Activated CD4-positive, CD25-positive, alpha-beta regulatory T cell treated with anti-CD3 and anti-CD28 coated beads, Interleukin-2, amount 50 U/mL, for 24 hours (primary cell): ENCODE measurements at places on chromosomes 6 and 20.

DNA sequence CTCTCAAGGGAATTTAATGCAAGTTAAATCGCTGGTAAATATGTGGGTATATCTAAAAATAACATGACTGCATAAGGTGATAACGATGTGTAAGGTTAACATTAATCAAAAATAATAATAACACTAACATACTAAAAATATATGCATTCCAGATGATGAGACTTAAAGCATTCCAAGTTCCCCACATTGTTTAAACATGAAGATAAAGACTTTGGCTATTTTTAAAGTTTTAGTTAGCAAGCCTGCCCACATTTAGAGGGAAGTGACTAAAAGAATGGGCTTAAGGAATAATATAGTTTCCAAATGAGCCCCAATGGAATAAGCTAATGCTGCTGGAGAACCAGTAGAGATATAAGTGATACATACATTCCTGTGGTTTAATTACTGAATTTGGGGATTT lies 941.3 kb downstream of the TBC1D32 start:
- ATAC-seq: no peak

DNA sequence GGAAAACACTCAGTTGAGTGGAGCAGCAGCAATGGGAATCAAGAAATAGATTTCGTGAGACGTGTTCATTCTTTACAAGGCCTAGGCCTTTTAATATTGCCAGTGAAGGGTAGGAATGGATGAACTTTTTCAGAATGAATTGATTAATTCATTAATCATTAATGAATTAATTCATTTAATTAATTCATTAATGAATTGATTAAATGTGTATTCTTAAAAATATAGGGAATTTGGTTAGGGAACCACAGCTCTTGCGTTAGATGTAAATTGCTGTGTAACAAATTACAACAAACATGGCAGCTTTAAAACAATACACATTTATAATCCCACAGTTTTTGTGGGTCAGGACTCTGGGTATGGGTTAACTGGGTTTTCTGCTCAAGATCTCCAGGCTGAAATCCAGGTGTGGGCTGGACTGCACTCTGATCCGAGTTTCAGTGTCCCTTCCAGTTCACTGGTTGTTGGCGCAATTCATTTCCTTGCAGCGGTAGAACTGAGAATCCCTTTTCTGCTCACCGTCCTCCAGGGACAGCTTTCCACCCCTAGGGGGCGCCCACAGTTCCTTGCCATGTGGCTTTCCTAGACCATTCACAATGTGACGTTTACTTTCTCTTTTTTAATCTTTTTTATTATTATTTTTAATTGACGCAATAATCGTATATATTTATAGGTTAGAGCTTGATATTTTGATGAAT lies 32.8 kb upstream of the BCAS1 start:
- no peak for ATAC-seq

DNA sequence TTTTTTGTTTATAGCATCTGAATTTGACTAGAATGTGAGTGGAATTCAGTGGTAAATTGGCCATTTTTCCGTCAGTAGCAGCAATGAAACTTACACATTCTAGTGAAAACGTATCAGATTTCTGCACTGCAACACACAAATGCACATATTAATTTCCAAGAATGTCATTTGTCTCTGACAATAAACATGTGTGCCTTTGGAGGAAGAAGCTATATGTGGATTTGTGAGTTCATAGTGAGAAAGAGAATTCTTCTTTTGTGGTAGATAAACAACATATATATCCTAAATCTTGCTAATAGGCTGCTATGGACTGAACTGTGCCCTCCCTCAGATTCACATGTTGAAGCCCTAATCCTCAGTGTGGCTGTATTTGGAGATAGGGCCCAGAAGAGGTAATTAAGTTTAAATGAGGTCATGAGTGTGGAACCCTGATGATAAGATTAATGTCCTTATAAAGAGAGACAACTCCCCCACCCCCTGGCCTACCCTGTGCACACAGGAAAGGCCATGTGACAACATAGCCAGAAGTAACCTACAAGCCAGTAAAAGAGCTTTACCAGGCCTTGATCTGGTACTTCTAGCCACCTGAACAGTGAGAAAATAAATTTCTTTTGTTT lies 200.2 kb upstream of the EYA4 start:
- ATAC-seq: no peak

GRCh38 chr20:45798935-45799642 lies 7.3 kb downstream of the DNTTIP1 start:
- ATAC-seq: peak; percentile 85

- ATAC-seq: no peak
Measured at GRCh38 chr6:111423960-111424846, 58.8 kb downstream of the REV3L start.

DNA sequence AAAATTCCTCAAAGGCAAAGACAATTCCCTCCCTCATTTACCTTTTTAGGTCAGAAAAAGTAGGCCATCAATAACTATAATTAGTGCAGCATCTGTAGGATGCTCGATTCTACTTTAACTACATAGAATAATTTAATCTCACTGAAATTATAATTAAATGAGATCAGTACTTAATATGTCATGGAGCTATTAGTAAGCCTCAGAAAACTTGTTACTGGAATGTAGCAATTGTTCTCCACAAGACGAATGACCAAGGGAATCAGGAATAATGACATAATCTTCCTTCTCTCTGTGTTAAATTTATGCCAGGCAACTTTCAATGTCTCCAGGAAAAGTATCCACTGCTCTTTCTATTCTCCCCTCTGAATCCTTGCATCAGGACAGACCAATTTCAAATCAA lies 34.1 kb downstream of the SESN1 start:
- ATAC-seq: no peak

GRCh38 chr20:3658716-3659491 lies 4.3 kb downstream of the GFRA4 start:
- ATAC-seq: peak; percentile 60

GRCh38 chr6:16316741-16317251 lies 78.4 kb downstream of the GMPR start:
- no peak for ATAC-seq

GRCh38 chr20:32528905-32529670 lies 56.0 kb downstream of the NOL4L start:
- no peak for ATAC-seq

DNA sequence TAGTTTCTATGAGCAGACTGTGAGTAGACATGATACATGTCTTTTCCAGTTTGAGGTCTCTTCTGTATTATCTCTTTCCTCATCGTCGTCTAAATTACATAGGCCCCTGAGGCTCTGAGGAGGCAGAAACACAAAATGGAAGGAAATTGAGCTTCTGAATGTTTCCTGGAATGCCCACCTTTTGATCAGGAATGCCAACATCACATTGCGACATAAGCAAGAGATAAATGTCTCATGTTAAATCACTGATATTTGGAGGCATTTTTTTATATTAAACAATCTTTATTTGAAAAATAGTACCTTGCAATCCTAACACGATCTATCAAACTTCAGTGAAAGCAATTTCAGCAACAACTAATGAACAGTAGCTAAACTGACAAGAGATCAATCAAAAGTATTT lies 134.5 kb upstream of the PLCB4 start:
- ATAC-seq: no peak

GRCh38 chr6:89375427-89376267 lies 23.1 kb upstream of the UBE2J1 start:
- ATAC-seq: peak; percentile 76

GRCh38 chr6:161141173-161141572 lies 132.7 kb downstream of the AGPAT4 start:
- no peak for ATAC-seq

DNA sequence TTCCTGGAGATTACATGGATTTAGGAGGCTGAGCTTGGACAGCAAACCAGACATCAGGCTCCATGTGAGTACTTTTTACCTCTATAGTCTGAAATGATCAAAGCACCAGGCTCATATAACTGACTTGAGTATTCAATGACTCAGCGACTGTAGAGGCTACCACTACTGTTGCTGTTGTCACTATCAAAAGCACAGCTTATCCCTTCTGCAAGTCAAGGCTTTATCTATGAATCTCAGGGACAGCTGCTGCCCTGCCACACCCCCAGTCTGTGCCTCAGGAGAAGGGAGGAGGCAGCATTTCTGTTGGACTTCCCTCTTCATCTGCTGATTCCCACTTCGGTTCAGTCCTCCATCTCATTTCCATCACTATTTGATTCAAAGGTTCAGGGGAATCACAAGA lies 80.5 kb upstream of the CNR1 start:
- no peak for ATAC-seq

DNA sequence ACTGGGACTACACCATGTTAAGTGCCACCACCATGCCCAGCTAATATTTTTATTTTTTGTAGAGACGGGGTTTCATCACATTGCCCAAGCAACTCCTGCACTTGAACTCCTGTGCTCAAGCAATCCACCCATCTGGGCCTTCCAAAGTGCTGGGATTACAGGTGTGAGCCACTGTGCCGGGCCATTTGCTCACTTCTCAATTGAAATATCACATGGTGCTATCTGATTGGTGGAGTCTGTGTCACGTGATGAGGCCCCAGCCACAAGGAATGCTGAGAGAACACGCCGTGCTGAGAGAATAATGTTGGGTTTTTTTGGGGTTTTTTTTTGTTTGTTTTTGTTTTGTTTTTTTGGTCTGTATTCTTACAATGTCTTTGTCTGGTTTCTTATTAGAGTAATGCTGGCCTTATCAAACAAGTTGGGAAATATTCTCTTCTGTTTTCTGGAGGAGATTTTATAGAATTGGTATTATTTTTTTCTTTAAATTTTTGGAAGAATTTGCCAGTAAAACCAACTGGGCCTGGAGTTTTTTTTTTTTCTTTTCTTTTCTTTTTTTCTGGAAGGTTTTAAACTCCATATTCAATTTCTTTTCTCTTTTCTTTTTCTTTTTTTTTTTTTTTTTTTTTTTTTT lies 183.2 kb upstream of the KCNG1 start:
- no peak for ATAC-seq

DNA sequence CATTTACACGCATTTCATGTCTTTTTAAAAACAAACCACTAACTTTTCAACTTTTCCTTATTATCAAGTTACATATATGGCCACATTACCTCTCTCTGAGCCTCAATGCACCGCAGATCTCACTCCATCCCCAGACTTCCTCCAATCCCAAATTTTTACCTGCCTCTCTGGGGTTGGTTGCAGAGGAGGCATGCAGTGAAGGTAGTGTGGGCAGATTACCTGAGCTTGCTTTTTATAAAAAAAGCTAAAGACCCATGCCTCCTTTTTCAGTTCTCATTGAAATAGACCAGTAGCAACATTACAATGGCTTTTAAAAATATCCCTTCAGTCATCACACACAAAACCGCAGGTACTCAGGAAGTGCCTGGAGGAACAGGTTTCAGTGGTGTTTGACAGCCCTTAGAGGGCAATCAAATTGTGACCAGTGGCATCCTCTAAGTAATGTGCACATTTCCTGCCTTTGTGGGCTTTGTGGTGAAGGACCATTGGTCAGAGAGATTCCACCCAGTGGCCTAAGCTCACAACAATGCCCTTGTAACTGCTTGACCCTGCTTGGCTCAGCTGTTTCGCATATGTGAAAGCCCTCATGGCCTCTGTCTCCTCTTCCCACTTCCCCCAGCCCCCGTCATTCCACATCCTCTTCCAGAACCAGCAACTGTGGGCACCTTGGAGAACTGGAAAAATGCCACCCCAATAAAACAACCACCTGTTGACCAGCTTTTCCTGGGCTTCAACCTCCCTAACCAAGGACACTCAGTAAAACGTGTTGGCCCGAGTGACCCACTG lies 30.2 kb upstream of the IL17A start:
- no peak for ATAC-seq

GRCh38 chr6:20069021-20069522 lies 143.2 kb downstream of the MBOAT1 start:
- no peak for ATAC-seq

DNA sequence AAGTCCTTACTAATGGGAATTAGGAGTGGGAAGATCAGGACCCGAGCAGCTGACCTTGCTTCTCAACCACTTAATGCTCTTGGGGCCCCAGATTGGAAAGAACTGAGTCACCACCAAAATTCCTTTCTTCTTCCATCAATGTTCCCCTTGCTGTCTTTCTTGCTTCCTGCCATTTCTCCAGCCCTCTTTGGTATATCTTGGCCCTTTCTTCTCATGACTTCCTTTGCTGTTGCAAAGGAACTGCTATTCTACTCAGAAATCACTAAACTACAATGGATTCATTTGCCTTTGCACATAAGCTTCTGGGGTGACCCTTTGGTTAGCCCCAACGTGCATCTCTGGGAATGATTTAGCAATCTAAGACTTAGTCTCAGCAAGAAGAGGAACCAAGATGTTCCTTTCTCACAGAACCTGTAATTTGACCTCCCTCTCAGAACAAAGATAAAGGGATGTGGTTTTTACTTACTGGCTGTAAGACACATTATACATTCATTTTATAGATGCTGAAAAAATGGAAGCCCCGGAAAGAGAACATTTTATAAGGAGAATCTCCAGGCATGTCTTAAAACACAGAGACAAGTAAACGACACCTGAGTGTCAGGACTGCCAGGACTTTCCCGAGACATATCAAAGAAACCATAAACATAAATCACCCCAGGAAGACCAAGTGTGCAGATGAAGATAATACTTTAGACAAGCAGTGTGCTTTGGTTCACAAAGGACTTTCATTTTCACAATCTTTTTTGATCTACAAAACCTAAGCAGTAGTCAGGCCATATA lies 99.0 kb upstream of the TNFAIP3 start:
- no peak for ATAC-seq

DNA sequence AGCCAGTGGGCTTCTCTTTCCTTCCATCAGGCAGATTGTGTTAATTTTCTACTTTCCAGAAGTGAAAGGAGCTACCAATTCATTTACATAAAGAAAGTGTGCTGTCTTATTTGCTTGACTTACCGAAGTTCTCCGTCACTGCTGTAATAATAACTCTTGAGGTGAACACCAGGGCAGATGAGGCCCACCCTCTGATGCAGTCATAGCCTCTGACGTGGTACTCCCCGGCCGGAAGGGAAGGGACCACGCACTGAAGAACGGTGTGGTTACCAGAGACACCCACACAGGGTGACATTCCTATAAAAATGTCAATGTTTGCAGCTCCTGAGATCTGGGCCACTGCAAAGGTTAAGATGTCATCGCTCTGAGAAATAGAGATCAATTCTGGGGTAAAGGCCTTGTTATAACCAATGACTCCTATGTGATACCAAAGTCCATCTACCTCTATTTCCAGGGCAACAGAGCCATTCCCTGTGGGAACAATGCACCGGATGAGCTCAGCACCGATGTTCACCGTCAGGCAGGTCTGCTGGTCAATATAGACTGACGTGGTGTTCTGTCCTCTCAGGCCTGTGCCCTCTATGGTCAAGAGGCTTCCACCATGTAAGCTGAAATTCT lies 62.9 kb downstream of the PKHD1 start:
- ATAC-seq: no peak

- ATAC-seq: no peak
Measured at GRCh38 chr20:57262784-57263609, 3.4 kb downstream of the BMP7 start.

DNA sequence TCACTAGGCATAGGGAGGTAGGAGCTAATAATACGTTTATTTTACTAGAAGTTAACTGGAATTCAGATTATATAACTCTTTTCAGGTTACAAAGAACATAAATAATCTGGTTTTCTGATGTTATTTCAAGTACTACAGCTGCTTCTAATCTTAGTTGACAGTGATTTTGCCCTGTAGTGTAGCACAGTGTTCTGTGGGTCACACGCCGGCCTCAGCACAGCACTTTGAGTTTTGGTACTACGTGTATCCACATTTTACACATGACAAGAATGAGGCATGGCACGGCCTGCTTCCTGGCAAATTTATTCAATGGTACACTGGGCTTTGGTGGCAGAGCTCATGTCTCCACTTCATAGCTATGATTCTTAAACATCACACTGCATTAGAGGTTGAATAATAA lies 1.1 kb downstream of the HFE start:
- no peak for ATAC-seq
